Fibroblast of skin of left biceps (primary cell): ENCODE measurements at places on chromosomes 6 and 20.

- no peak for DNase-seq
Observed at GRCh38 chr20:35856866-35857265, 85.1 kb downstream of the PHF20 start.

- DNase-seq: no peak
Observed at GRCh38 chr20:46040902-46041535, 12.0 kb downstream of the SLC12A5 start.

DNA sequence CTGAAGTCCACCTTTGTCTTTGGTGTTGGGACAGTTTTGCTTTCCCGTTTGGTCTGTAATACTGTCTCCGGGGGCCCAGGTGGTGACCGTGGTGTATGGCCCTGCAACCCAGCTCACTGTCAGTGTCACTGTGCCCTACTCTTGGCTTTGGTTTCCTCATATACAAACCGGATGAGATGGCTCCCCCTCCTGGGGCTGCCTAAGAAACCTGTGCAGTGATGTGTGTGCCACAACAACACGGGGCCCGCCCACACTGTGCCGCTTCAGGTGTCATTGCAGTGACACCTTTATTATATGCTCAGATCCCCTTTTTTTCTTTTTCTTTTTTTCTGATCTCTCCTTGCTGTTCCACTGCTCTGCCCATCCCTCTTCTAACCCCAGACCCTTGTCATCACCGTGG, 73.9 kb downstream of the RAMACL start:
- DNase-seq: no peak

- DNase-seq: no peak
Observed at GRCh38 chr20:39309458-39309857, 347.3 kb downstream of the DHX35 start.

DNA sequence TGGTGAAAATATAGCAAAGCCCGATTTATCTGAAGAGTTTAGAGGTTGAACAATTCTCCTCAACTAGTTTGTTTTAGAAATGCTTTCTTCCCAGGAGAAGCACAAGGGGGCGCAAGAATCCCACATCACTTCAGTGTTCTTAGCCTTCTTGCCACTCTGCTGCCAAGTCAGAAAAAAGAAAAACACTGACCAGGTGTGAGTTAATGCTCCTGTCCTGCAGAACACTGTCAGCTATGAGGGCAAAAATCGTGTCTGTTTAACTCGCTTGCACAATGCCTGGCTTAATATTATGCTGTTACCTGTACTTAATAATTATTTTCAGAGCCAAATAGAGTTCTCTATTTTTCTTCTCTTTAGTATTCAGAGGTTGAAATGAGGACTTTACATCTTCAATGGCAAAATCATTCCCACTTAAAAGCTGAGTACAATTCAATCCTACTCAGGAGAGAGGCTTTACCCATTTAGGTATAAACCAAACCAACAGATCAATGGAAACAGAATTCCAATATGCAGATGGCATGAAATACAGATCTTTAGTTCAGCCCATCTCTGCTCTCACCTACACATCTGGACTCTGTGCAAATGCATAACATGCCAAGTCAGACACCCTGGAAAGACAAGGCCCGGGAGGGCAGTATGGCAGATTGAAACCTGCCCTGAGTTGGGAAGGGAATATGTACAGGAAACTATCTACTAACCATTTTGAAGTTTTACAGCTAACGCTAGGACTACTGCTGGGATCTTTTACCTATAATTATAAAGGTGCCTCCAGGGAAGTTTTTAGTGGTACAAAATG, 71.4 kb upstream of the TULP1 start:
- peak; percentile 30 for DNase-seq

- no peak for DNase-seq
Observed at GRCh38 chr20:59159493-59160376, 3.9 kb upstream of the ZNF831 start.

GRCh38 chr20:31632548-31633338, 5.0 kb upstream of the COX4I2 start:
- no peak for DNase-seq

GRCh38 chr6:121222656-121223055, 111.6 kb downstream of the TBC1D32 start:
- peak; percentile 19 for DNase-seq

DNA sequence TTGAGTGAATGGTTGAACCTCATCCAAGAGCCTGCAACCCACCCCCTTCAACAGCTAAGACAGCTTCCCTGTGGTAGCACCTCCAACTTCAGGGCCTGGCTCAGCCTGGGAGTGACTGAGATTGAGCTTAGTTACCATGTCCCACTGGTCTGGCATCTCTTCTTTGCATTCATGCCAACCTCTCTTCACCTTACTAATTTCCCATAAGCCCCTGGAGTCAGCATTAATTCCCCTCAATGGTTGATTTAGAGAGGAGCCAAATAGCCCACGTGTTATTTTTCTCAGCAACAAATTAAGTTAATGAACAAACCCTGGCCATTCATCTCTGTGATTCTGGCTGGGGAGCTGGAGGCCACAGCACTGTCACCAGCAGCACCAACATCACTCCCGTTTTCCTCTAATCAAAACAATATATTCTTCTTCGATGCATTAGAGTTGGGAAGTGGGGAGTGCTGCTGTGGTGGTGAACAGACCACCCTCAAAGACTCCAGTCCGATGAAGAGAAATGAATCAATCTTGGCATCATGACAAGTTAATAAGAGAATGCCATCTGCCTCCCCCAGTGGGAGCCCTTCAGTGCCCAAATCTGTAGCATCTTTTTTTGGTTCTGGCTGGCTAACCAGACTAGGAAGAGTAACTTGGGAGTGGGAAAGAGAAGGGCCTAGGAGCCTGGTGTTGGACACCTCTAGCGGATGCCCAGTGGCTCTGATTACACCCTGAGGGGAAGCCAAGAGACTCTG, 316.9 kb upstream of the RNF24 start:
- no peak for DNase-seq

- no peak for DNase-seq
Observed at GRCh38 chr20:54076259-54076658, 5.9 kb upstream of the BCAS1 start.

DNA sequence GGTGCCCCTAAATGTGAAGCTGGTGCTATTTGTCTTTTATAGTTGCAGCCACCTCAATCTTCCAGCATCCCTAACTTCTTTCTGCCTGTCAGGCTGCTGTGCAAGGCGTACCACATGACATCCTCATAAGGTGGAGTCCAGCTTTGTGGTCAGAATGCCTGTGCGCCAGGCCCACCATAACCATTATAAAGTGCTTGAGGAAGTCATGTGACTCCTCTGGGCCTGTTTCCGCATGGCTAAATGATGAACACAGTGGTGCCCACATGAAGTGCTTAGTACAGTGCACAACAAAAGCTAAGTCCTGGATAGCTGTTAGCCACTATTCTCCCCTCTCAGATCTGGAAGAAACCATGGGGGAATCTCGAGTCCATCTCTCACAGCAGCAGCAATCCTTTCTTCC, 75.6 kb downstream of the INSM1 start:
- DNase-seq: no peak

GRCh38 chr20:37494796-37495195, 26.3 kb upstream of the NNAT start:
- no peak for DNase-seq

DNA sequence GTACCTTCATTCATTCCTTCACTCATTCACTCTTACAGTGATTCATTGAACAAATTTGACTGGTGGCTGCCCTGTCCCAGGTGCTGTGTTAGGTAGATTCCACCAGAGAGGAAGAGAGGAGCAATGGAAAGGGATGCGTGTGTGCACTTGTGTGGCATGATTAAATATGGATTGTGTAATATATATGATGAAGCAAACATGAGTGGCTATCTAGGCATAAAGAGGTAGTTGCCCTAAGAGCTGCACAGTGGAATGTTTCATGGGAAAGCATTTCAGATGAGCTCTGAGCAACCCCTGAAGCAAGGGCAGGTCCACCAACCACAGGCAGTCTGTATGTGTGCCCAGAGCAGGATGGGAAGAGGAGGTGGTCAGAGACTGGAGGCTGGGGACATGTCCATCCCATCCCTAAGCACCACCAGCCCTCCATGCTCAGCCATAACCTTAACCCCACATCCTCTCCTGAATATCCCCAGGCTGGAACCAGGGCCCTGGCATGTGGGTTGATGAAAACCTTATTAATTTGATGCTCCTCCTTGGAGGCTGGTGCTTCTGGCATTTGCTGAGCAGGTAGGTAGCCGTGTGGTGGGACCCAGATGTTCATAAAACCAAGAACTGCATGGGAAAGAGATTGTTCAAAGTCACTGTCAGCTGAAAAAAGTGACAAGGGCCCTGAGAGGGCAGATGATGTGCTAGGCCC, 226.2 kb downstream of the SYNDIG1 start:
- DNase-seq: no peak

- peak; percentile 62 for DNase-seq
Observed at GRCh38 chr6:108541843-108542759, 18.6 kb upstream of the FOXO3 start.

DNA sequence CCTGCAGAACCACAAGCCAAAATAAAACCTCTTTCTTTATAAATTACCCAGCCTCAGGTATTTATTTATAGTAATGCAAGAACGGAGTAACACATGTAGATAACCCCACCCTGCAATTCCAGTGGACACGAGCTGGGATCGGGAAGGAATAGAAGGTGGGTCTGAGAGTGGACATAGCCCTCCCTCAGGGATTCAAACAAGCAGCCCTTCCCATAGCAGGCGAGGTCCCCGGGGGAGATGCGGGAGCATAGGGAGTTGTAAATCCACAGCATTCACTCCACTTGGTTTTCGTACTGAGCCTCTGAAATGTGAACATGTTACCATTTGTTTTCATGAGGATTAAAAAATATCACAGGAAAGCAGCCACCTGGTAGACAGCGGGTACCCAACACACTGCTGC, 312.6 kb downstream of the CDH4 start:
- no peak for DNase-seq

GRCh38 chr20:20411402-20411801, 43.5 kb downstream of the INSM1 start:
- no peak for DNase-seq

GRCh38 chr20:32450484-32451061, 92.4 kb downstream of the ASXL1 start:
- no peak for DNase-seq

- DNase-seq: no peak
Observed at GRCh38 chr6:143516690-143517446, 5.3 kb upstream of the FUCA2 start.

GRCh38 chr6:39309942-39310531, 4.2 kb downstream of the KCNK17 start:
- DNase-seq: peak; percentile 6

GRCh38 chr6:45668705-45669104, 291.0 kb upstream of the SUPT3H start:
- DNase-seq: no peak

DNA sequence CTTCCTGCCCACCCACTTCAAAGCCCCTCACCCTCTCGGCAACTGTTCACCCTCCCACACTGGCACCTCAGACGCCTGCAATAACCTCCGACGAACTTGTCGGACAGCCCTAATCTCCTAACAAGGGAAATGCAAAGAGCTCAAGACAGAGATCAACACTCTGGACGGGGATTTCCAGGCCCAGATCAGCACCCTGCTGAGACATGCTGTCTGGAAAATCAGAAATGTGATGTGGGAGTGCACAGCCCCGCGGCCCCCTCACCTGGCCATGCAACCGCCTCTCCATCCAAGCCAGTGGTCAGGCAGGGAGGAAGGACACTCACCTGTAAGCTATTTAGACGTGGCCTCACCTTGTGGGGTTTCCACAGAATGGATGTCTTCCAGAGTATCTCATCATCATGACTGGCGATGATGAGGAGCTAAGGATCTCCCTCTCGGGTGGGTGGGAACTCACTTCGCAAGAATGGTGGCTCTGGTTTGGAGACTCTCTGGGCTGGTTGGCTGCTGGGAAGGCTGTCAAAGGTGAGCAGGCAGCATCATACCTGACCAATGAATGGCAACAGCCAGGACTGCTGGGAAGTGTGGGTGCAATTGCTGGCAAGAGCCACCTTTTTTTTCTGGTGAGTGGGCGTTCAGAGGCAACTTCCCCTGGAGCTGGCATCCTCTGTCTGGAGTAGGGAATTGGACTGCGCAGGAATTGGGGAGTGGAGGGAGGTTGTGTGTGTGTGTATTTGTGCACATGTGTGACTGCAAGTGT, 28.1 kb upstream of the ADTRP start:
- no peak for DNase-seq
